Activated T-cell treated with anti-CD3 and anti-CD28 coated beads, Interleukin-2, amount 50 U/mL, for 4 hours (primary cell): ENCODE measurements at places on chromosomes 11 and 22. TPM values are rescaled to one million over a fixed set of nuclear protein-coding genes. Genes with fewer than 3 reads are reported as not detected.
A peak's percentile ranks its signal among the peaks of the same experiment; 100 is the strongest.

The DYNC2H1 gene
- total RNA-seq = 0.98 TPM

The LUZP2 gene
- not detected for total RNA-seq

GRCh38 chr11:102230186-102230585, 87.1 kb upstream of the BIRC3 start:
- DNase-seq = no peak

DNA sequence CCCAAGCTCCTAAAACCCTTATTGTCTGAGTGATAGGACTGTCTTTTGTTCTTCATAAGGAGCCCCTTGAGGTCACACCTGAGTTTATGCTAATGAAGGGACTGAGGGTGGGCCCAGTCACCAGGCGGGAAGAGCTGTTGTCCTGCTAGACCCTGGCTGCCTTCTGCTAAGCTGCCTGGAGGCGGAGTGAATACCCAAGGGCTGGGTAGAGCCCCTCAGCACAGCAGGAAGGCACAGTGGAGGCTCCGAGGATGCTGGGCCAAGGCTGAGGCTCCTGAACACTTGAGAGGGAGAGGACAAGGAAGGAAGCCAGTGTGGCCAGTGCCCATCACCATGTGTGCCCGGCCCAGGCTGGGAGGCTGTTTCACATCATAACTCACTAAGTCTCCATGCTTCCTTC, 4.8 kb upstream of the PHF21B start:
- no peak for DNase-seq

GRCh38 chr11:63613517-63614135, 607 bp downstream of the PLAAT3 start:
- peak; percentile 17 for DNase-seq

GRCh38 chr22:36332623-36333332, 55.0 kb downstream of the MYH9 start:
- DNase-seq = peak; percentile 59

DNA sequence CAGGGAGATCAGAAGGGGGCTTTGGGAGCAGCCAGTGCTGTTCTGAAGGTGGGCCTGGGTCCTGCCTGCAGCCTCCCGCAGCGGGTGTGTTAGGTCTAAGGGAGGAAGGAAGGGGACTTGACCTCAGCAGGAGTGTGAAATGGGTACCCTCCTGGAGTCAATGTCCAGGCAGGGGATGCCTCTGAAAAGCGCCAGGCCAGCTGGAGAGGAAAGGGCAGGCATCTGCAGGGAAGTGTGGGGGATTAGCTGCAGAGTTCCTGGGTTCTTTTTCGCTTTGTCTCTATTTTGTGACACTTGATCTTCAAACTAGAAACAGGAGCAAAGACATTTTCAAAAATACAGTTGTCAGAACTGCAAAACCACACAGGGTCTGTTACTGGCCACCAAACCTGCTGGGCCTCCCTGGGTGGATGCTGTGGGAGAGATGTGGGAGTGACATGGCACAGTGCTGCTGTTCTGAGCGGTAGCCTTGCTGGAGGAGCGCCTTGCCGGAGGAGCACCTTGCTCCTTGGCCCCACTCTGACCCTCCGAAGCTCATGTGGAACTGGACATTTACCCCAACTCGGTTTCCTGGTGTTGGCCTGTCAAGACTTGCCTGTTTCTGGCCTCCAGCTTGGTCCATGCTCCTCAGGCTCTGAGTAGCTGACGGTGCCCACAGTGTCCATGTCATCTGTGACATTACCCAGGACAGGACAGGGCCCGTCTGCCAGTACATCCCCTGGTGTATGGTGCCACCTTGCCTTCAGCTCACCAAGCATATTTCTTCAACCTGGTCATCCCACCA, 25.9 kb downstream of the MED15 start:
- DNase-seq = no peak

DNA sequence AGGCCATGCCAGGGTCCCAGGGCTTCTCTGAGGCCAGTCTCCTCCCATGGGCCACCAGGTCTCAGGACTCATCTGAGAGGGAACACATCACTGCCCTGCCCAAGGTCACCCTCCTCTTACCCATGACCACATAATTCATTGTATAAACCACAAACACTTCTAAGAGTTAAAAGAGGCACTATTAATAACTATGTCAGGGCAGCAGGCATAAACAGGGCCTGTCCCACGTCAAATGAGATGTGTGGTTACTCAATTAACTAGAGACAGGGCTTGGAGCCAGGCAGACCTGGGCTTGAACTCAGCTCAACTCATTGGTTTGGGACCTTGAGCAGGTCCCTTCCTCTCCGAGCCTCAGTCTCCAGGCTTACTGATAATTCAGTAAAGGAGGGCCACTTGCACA, 33.1 kb downstream of the ARAP1 start:
- DNase-seq = no peak

DNA sequence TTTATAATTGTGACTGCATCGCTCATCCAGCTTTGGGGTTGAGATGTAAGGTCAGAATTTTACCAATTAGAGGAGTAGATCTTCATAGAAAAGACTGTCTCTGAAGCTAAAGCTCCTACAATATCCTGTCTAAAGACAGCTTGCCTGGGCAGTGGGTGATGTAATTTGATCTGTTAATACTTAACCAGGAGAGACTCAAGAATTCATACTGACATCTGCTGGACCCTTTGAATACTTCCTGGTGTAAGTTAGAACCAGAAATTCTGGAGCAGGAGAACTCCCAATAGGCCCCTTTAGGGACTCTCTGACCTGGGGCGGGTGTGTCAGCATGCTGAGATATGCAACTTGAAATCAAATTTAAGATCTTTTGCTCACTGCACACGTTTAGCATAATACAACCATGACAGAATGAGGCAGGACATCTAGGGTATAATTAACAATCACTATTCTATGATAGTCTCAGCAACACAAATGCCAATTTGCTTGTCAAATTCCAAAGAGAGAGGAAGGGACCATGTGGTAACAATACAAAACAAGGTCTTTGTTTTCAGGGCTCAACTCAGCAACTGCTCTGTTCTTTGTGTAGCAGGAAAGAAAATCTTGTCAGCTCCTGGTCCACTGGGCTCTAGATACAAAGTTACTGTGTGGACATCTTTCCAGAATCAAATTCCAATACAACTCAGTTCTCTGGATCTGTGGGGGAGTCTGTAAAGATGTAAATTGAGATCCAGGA, 143.9 kb downstream of the INSC start:
- no peak for DNase-seq

- DNase-seq = no peak
Measured at GRCh38 chr11:1351278-1351937, 38.3 kb upstream of the BRSK2 start.

DNA sequence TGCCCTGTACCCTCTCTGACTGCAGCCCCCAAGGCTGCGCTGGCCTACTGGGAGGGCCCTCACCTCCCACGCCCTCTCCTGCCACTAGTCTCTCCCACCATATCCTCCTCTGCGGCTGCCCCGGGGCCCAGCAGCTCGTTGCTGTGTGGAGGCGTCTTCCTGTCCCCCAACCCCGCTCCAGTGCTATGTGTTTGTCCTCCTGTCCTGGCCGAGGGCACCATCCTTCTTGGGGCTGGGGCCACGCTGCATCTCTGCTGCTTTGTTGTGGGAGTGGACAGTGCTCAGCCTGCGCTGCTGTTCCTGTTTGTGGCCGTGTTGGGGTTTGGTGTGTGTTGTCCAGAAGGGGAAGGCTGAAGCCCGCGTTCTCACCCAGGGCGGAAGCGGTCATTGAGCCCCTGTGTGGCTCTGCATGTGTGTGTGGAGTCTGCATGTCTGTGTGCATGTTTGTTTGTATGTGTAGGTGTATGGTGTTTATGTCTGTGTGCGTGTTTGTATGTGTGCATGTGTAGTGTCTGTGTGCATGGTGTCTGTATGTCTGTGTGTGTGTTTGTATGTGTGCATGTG, 15.7 kb downstream of the TPCN2 start:
- DNase-seq = no peak

DNA sequence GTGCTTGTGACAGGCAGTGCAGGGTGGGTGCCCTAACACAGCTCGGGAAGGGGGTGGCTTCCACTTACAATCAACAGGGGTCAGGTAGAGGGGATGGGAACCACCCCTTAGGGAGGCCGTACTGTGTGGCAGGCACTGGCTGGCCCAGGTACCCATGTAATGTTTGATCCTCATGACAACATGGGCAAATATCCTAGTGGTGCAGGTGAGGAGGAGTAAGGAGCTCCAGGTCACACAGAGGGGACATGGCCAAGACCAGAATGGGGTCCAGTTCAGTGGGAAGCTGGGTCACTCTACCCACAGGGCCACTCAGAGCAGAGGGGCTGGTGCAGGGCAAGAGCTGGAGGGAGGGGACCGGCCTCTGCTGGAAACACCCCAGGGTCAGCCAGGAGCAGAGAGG, 3.1 kb downstream of the APOL4 start:
- no peak for DNase-seq

GRCh38 chr22:20466659-20467379, 28.8 kb downstream of the KLHL22 start:
- DNase-seq = no peak

DNA sequence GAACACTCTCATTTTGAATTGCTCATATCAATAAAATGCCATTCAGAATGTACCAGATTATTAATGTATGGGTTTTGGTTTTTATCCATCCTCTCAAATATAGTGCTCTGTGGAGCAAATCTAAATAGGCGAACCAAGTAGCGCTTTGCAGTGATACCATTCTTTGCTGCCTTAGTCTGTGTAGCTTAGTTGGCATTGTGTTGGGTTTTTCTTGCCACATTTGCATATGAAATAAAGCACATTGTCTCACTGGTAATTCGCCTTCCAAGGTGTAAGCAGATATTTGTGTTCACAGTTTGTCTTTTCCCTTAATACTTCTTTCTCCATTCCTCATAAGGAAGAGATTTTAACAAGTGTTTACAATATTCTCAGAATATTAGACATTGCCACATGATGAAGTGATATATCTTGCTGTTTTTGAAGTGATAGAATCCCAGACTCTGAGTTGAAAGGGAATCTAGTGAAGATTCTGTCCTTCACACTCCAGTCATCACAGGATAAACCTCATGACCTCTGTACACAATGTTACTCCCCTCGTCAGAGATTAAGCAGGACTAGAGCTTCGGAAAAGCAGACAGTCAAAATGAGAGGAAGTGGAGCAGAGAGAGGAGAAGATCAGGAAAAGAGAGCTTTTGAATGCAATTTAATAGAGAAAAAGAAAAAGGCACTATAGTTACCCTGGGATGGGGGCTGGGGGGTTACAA, 16.5 kb downstream of the C11orf91 start:
- DNase-seq = no peak

DNA sequence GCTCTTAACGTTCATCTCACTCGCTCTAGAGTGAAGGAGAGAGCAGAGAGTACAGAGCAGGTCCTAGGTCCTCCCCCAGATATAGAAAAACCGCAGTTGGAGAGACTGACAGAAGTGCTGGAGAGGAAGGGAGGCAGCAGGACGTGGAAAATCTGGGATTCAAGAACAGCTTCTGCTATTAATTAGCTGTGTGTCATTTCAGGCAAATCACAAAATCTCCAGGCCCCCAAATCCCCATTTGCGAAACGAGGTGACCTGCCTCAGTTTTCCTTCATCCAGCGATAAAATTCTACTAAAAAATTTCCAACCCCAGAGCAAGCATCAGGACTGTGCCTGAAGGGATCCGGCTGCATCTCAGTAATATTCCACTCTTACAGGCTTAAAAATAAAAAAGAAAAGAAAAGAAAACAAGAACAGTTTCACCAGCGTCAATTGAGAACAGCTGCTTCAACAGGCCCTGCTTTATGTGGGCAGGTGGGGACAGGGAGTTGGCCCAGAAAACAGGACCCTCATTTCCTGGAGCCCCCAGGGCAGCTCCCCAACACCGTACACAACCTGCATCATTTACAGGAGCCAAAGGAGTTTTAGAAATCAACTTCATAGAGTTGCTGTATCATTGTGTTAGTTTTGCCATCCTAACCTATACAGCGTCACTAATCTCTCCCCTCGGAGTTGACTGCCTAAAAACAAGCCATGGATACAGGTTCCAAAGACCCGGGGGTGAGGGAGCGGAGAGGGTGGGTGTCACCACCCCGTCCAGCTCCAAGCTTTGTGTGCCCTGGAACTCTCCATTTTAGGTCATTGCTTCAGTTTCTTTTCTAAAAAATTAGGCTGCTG, 2.3 kb upstream of the MALAT1 start:
- no peak for DNase-seq
